ENCODE measurements at places on chromosomes 5 and 9. TPM values are rescaled to one million over a fixed set of nuclear protein-coding genes. Genes with fewer than 3 reads are reported as not detected.

Gene PTGR1
- 43.9 TPM for total RNA-seq

Gene SLC34A1
- not detected for total RNA-seq

Gene RNF183
- total RNA-seq, result not detected

Gene MLANA
- 20.0 TPM for total RNA-seq

Gene CSF1R
- 16.7 TPM for total RNA-seq

Gene DMRT3
- total RNA-seq, result not detected

Gene EQTN
- not detected for total RNA-seq

Gene IFNB1
- not detected for total RNA-seq

Gene ARID3C
- total RNA-seq, result 0.42 TPM

Gene MRPL50
- 6.8 TPM for total RNA-seq

Gene LCP2
- 7.7 TPM for total RNA-seq

Gene LCN1
- total RNA-seq, result not detected

Gene NANS
- 41.0 TPM for total RNA-seq

Gene PPIC
- total RNA-seq, result 25.3 TPM

Gene ZBED3
- total RNA-seq, result 0.83 TPM

Gene QRFP
- total RNA-seq, result not detected

Gene C6
- 0.29 TPM for total RNA-seq

Gene CAVIN4
- total RNA-seq, result not detected

Gene BARHL1
- total RNA-seq, result not detected

Gene CD274
- 0.64 TPM for total RNA-seq

Gene ANKRD55
- total RNA-seq, result not detected

Gene HCN1
- total RNA-seq, result not detected

Gene IFNK
- total RNA-seq, result not detected

Gene RRAGA
- total RNA-seq, result 61.6 TPM

Gene ZNF454
- 0.52 TPM for total RNA-seq

Gene ARHGEF39
- 0.60 TPM for total RNA-seq

Gene REEP2
- total RNA-seq, result 1.9 TPM

Gene SV2C
- total RNA-seq, result 0.23 TPM

Gene SHC3
- total RNA-seq, result 1.7 TPM

Gene LMNB1
- total RNA-seq, result 13.2 TPM

Gene CACNA1B
- total RNA-seq, result 0.08 TPM

Gene ZFP62
- total RNA-seq, result 38.3 TPM

Gene FAM163B
- not detected for total RNA-seq

Gene MLLT3
- 12.4 TPM for total RNA-seq

Data from suprapubic skin (tissue), 4 donors.